Mesothelial cell of epicardium (in vitro differentiated cells): ENCODE measurements at places on chromosomes 1 and 21.

DNA sequence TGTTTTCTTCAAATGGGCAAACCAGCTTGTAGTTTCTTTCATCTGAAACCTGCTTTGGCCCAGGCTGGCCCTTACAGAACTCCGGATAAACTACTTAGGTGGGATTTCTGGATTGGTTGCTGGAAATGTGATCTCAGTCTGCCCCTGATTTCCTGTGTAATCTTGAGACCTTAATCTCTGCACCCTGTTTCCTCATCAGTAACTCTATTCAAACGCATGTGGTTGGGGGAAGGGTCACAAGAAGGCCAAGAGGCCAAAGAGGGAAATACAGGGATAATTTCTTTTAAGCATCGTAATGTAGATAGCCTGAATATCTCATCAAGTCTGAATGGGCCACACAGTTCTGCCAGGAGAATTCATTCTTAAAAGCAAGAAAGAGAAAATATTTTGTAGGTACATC lies 483.6 kb downstream of the LTN1 start:
- DNase-seq, result no peak

DNA sequence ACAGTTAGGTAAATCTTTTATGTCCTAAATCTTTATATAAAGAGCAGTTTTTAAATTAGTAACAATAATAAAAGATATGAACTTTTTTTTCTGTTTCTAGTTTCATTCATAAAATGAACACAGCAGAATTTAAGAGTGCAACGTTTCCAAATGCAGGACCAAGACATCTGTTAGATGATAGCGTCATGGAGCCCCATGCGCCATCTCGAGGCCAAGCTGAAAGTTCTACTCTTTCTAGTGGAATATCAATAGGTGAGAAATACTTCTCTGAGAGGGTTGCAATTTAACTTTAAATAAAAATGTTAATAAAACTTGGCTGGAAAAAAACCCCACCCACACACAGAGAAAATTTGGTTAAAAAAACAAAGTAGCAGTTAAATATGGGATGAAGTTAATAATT lies 15.0 kb upstream of the ANGPTL1 start:
- no peak for DNase-seq

GRCh38 chr1:188372821-188373220 lies 1544.1 kb downstream of the PLA2G4A start:
- no peak for DNase-seq

DNA sequence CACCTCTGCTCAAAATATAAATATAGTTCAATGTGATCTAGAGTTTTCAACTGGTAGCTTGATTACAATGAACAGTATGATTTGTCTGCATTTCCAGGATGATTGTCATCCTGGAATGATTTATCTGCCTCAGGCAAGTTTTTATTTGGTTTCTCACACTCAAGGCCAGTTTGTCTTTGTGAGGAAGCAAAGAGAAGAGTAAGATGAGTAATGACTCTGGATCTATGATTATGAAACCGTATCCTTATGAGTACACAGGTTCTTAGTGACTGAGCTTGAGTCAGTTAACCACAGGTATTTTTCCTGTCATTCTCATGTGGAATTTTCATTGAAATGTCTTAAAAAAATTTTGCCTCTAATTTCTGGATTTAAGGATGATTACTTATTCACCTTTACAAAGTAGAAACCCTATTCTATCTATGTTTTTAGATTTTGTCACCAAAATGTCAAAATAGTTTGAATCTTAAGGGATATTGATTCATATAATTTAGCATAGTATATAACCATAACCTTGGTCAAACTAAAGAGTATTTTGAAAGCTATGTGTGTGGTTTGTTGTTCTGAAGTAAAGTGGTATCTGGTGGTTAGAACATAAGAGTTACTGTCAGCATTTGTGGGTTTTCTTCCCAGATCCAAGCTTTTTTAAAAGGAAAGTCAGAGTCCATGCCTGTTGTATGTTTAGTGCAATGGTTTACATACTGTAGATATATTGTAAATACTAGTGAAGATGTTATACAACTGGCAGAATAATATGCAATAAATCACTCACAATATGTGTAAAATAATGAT lies 145.0 kb downstream of the RASAL2 start:
- no peak for DNase-seq

DNA sequence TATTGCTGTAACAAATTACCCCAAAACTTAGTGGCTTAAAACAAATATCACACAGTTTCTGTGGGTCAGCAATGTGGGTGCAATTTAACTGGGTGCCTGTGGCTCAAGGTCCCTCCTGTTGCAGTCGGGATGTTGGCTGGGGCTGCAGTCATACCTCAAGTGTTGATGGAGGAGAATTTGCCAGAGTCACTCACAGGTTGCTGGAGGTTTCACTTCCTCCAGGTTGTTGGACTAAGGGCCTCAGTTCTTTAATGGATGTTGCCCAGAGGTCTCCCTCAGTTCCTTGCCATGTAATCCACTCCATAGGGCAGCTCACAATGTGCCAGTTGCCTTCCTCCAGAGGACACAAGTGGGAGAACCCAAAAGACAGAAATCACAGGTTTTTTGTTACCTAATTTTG lies 2.5 kb upstream of the TAF13 start:
- no peak for DNase-seq

GRCh38 chr1:219155135-219155534 lies 18.5 kb upstream of the LYPLAL1 start:
- DNase-seq, result no peak

- no peak for DNase-seq
Observed at GRCh38 chr1:198486903-198487302, 53.6 kb downstream of the ATP6V1G3 start.
